ENCODE measurements at places on chromosomes 6 and 20.

GRCh38 chr6:79864421-79864820 lies 82.9 kb downstream of the ELOVL4 start:
- DNase-seq = no peak
- H3K36me3 ChIP-seq = no peaks in the 10 kb centered on the region
- H3K27me3 ChIP-seq = no peaks in the 10 kb centered on the region
- peaks cover 9% of the 10 kb centered on the region for H3K4me1 ChIP-seq

GRCh38 chr20:62835931-62836861 lies 19.3 kb downstream of the COL9A3 start:
- DNase-seq = no peak
- H3K4me3 ChIP-seq = no peak overlapping the region
- peaks cover 12% of the 10 kb centered on the region for H3K4me1 ChIP-seq
- H3K27me3 ChIP-seq = no peaks in the 10 kb centered on the region
- H3K36me3 ChIP-seq = no peaks in the 10 kb centered on the region

- peak overlapping the region; percentile 74 for H3K4me3 ChIP-seq
- DNase-seq = no peak
- peak overlapping the region; percentile 91 for H3K27ac ChIP-seq
- peaks cover 14% of the 10 kb centered on the region for H3K36me3 ChIP-seq
- H3K27me3 ChIP-seq = no peaks in the 10 kb centered on the region
These were observed 31.4 kb upstream of the ID1 start for GRCh38 chr20:31573555-31574321.

DNA sequence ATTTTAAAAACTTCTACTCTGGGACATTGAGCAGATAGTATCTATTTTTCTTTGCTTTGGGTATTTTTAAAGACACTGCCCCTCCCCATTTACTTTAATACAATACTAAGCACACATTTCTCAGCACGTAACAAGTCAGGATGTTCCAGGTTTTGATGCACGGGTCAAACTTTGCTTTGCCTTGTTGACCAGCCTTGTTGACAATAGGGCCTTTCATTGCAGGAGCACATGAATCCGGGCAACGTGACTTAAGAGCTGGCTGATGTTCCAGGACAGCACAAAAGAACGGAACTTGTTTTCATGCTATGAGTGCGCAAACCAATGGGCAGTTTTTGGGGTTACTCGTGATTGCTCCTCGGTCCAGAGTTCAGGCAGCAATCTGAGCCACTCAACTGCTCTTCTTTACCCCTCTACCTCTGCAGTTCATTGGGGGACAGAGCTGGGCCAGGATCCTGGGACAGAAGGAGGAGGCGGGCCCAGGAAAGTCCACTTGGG lies 78.6 kb upstream of the SLC22A16 start:
- H3K4me1 ChIP-seq = peaks cover 3% of the 10 kb centered on the region
- H3K27me3 ChIP-seq = no peaks in the 10 kb centered on the region
- no peak overlapping the region for H3K27ac ChIP-seq
- no peaks in the 10 kb centered on the region for H3K36me3 ChIP-seq
- H3K4me3 ChIP-seq = no peak overlapping the region

DNA sequence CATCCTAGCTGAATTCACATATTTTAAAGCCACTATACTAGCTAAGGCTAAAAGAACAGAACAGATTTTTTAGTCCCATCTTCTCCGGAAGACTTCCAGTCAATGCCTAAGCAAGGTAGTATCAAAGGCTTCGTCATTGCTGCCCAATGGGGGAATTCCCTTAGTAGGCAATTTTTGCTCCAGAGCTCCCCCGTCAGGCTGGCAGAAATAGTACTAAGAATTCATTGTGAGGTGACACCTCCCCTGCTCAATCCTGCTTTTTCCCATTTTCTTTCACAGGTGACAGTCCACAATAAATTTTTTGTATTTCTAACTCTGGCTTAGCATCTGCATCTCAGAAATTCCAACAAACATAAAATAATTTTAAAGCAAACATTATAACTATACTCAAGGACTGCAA lies 52.8 kb upstream of the SRSF6 start:
- H3K4me3 ChIP-seq = no peak overlapping the region
- no peaks in the 10 kb centered on the region for H3K4me1 ChIP-seq
- DNase-seq = no peak
- no peaks in the 10 kb centered on the region for H3K27me3 ChIP-seq
- H3K36me3 ChIP-seq = no peaks in the 10 kb centered on the region

GRCh38 chr6:40912158-40912946 lies 126.7 kb downstream of the UNC5CL start:
- no peak overlapping the region for H3K27ac ChIP-seq
- no peak for DNase-seq
- no peaks in the 10 kb centered on the region for H3K27me3 ChIP-seq
- peaks cover 2% of the 10 kb centered on the region for H3K4me1 ChIP-seq

GRCh38 chr6:5679691-5680090 lies 327.0 kb downstream of the NRN1 start:
- H3K36me3 ChIP-seq = no peaks in the 10 kb centered on the region
- peaks cover 7% of the 10 kb centered on the region for H3K4me1 ChIP-seq
- no peaks in the 10 kb centered on the region for H3K27me3 ChIP-seq
- no peak for DNase-seq
- no peak overlapping the region for H3K4me3 ChIP-seq
- no peak overlapping the region for H3K27ac ChIP-seq

GRCh38 chr6:127481111-127481510 lies 21.9 kb upstream of the KIAA0408 start:
- peaks cover 7% of the 10 kb centered on the region for H3K4me1 ChIP-seq
- no peak for DNase-seq
- H3K36me3 ChIP-seq = peaks cover 14% of the 10 kb centered on the region
- H3K27ac ChIP-seq = no peak overlapping the region
- H3K4me3 ChIP-seq = no peak overlapping the region
- no peaks in the 10 kb centered on the region for H3K27me3 ChIP-seq

- DNase-seq = no peak
- H3K4me1 ChIP-seq = peaks cover 2% of the 10 kb centered on the region
- no peaks in the 10 kb centered on the region for H3K27me3 ChIP-seq
- H3K36me3 ChIP-seq = no peaks in the 10 kb centered on the region
- H3K4me3 ChIP-seq = no peak overlapping the region
These were observed 377.5 kb upstream of the IRAK1BP1 start for GRCh38 chr6:78489874-78490273.

DNA sequence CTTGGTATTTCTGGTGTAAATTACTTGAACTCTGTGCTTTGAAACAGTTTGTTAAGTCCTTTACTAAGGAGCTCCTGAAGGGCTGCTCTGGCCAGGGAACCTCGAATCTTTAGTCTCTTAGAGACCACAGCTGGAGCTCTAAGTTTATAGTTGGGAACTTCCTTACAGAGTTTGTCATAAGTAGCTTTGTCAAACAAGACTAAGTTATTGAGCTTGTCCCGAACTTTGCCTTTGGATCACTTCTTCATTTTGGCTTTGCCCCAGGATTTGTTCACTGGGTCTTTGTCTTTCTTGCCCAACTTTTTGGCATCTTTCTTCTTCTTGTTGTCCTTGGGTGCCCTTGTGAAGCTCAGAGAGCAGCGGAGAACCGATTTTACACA lies 64.8 kb downstream of the FAM50B start:
- H3K36me3 ChIP-seq = no peaks in the 10 kb centered on the region
- H3K27ac ChIP-seq = no peak overlapping the region
- DNase-seq = no peak
- H3K4me1 ChIP-seq = peaks cover 22% of the 10 kb centered on the region
- no peaks in the 10 kb centered on the region for H3K27me3 ChIP-seq

DNA sequence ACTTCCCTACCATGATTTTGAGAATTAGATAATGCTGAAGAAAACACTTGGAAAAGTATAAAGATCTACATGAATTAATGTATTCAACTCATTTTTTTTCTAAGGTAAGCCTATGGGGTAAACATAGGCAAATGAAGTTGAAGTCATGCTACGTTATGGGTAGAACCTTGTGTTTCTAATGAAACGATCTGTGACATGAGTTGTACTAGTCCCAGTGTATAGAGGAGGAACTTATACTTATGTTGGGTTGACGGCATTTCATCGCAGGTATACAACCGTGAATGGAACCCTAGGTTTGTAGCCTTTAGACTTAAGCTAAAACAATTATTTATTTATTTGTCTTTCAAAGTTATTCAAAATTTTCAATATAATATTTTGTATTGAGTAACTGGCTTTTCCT lies 2.6 kb downstream of the SLC35F1 start:
- peak overlapping the region; percentile 19 for H3K4me3 ChIP-seq
- no peaks in the 10 kb centered on the region for H3K27me3 ChIP-seq
- H3K27ac ChIP-seq = no peak overlapping the region
- no peak for DNase-seq
- H3K4me1 ChIP-seq = no peaks in the 10 kb centered on the region

- no peak for DNase-seq
- H3K27ac ChIP-seq = no peak overlapping the region
- H3K27me3 ChIP-seq = no peaks in the 10 kb centered on the region
- H3K4me1 ChIP-seq = peaks cover 3% of the 10 kb centered on the region
These were observed 1.9 kb downstream of the TMEM200A start for GRCh38 chr6:130367767-130368166.

- H3K4me1 ChIP-seq = no peaks in the 10 kb centered on the region
- H3K36me3 ChIP-seq = peaks cover 12% of the 10 kb centered on the region
- no peaks in the 10 kb centered on the region for H3K27me3 ChIP-seq
- no peak overlapping the region for H3K4me3 ChIP-seq
- DNase-seq = no peak
- H3K27ac ChIP-seq = no peak overlapping the region
These were observed 5.8 kb downstream of the HMGN4 start for GRCh38 chr6:26543953-26544352.

- no peaks in the 10 kb centered on the region for H3K27me3 ChIP-seq
- no peaks in the 10 kb centered on the region for H3K36me3 ChIP-seq
- no peak overlapping the region for H3K4me3 ChIP-seq
- H3K4me1 ChIP-seq = no peaks in the 10 kb centered on the region
- DNase-seq = no peak
These were observed 11.7 kb downstream of the DAAM2 start for GRCh38 chr6:39803872-39804271.

DNA sequence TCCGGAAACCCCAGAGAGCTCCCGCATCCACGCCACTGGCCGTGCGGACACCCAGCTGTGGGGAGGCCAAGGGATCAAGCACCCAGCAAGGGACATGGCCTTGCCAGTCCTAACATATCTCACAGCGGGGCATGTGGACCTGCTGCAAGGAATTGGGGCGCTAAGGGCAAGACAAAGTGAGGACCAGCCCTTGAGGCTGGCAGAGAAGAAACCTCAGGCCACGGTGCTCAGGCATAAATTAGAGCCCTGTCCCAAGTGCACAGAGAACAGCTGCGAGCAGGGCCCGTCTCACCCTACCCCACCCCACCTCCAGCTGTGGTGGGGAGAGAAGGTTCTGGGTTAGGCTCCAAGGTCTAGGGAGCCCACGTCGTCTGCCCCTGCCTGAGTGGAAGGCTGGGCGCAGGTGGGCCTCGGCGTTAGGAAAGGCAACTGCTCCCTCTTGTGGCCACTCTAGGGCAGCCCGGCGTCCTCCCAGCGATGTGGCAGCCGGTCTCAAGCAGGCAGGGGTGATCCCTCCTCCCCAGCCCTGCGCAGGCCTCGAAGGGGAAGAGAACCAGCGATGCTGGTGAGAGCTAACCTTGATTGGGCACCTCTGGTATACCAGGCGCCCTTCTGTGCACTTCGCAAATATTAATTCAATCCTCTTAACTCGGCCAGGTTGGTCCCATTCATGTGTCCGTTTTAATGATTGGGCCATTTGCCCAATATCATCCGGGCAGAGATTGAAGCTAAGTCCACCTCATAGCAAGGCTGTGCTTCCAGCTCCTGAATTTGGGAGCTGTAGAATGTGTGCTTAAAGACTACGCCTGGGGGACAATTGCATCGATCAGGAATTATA lies 235.8 kb downstream of the NFATC2 start:
- no peaks in the 10 kb centered on the region for H3K27me3 ChIP-seq
- H3K36me3 ChIP-seq = no peaks in the 10 kb centered on the region
- H3K27ac ChIP-seq = no peak overlapping the region
- peak; percentile 74 for DNase-seq
- no peak overlapping the region for H3K4me3 ChIP-seq

GRCh38 chr6:157449610-157450009 lies 68.6 kb downstream of the ZDHHC14 start:
- H3K4me3 ChIP-seq = no peak overlapping the region
- no peak overlapping the region for H3K27ac ChIP-seq
- H3K27me3 ChIP-seq = no peaks in the 10 kb centered on the region
- no peak for DNase-seq
- H3K4me1 ChIP-seq = no peaks in the 10 kb centered on the region
- no peaks in the 10 kb centered on the region for H3K36me3 ChIP-seq

GRCh38 chr6:72622094-72622940 lies 453 bp downstream of the KCNQ5 start:
- H3K36me3 ChIP-seq = no peaks in the 10 kb centered on the region
- peaks cover 9% of the 10 kb centered on the region for H3K4me1 ChIP-seq
- no peak overlapping the region for H3K27ac ChIP-seq
- H3K27me3 ChIP-seq = peaks cover 16% of the 10 kb centered on the region
- DNase-seq = peak; percentile 54

GRCh38 chr20:34754611-34755010 lies 50.5 kb downstream of the TP53INP2 start:
- H3K27me3 ChIP-seq = no peaks in the 10 kb centered on the region
- DNase-seq = no peak
- no peak overlapping the region for H3K27ac ChIP-seq
- peaks cover 29% of the 10 kb centered on the region for H3K36me3 ChIP-seq
- no peak overlapping the region for H3K4me3 ChIP-seq

DNA sequence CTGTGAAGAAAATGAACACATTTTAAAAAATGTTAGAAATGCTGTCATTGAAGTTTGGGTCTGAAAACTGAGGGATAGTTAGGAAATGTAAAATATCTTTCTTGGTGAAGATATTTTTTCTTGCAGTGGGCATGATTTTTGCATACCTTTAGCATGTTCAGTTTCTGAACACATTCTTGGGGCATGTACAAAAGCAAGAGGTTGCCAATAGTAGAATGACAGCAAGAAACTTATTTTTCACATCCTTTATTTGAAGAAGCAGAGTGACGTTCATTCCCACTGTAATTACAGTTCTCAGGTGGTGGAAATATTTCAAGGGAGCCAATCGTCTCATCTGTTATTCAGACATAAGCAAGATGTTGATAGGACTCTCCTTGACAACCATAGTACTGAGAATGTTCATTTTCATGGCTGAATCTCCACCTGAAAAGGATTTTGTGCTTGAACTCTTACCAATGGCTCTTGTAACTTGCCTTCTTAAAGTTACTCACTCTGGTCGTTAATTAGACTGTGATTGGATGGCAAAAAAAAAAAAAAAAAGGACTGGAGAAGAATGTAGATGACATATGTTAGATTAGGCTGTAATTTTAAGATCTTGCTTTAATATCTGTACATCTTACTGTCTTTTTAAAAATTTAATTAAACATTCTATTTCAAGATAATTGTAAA lies 74.4 kb downstream of the DOK5 start:
- no peak overlapping the region for H3K4me3 ChIP-seq
- no peaks in the 10 kb centered on the region for H3K27me3 ChIP-seq
- H3K36me3 ChIP-seq = no peaks in the 10 kb centered on the region
- DNase-seq = no peak

Measured in neuronal stem cell (in vitro differentiated cells).